ENCODE measurements at places on chromosomes 1 and 21.

DNA sequence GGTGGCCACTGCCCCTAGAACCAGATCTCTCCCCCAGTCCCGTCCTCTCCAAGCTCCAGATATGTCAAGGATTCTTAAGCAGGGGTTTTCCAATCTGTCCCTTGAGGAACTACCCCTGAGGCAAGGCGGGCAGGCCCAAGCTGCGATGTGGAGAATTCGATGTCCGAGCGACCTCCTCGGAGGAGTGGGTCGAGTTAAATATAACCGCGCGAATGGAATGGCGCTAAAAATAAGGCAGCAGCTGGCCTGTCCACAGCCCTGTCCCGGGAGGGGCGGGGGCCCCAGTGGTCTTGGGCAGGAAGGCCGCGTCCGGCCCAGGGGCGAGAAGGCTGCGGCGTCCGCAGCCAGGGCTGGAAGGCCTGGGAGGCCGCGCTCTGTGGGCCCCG, 5.8 kb upstream of the FOXD3 start:
- no peak for DNase-seq

GRCh38 chr1:223240122-223240521, 97.1 kb upstream of the TLR5 start:
- DNase-seq = no peak

DNA sequence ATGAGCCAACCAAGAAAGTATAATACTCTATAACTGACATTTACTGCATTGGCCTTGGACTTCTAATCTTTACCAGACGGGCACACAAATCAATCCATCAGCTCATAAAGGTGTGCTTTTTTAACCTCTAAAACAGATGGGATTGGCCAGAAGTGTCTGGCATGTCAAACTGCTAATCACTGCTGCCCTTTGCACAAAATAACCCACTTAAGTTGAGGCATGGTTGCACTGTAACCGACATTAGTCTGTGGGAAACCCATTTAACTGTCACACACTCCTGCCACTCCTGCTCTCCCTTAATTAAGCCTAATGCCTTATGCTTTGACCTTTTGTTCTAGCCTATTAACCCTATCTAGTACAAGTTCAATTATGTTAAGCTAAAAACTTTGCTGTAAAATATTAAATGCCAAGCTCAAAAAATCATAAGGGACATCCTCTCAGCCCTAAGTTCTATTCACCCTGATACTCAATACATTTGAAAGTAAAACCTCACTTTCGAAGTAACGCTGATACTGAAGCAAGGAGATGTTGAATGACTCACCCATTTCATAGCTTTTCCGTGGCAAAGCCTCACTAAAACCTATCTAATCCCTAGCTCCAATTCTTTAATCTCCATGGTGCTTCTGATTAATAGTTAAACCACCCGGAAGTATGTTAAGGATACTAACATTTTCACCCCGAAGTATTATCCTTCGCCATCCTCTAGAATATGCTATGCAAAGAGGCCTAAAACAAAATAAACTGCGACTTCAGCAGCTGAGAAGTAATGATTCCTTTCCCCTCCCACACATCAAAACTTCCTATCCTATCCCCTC, 12.9 kb downstream of the NRIP1 start:
- no peak for DNase-seq

- no peak for DNase-seq
Measured at GRCh38 chr1:39230261-39231190, 26.0 kb downstream of the MACF1 start.

DNA sequence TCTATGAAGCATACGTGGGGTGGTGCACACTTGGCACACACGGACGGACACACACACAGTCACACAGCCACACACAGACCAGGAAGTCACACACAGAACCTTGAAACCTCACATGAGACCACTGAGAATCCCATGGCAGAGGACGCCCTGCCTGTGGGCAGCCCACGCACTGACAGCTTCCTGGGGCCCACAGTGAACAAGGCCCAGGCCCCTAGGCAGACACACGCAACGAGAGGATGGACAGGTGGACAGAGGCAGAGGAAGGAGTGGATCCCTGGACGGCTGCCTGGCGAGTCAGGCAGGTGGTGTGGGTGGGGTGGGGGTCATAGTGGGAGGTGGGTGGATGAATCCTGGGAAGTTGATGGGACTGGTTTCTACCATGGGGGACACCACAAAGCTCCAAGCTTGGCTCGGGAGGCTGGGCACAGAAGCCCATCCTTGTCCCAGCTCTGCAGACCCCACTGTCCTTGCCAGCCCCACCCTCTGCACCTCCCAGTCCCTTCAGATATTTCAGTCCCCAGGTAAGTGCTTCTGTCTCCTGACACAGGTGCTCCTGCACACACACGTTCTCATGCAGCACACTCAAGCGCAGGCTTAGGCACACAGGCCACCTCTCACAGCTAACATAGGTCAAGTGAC, 49.1 kb downstream of the WNT9A start:
- DNase-seq = no peak

DNA sequence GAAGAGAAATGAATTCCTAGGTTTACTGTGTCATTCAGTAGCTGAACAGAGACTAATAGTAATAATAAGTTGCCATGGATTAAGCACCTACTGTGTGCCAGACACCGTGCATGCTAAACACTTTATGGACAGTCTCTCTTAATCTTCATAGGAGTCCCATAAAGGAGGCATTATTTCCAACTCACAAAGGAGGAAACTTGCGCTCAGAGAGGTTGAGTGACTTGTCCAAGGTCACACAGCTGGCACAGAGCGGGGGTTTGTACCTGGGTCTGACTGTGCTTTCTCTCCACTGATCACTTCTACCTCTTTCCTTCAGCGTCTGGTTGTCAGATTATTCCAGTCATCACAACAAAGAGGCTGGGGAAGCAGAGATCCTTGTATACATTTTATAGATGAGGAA, 91.3 kb downstream of the KIRREL1 start:
- no peak for DNase-seq

DNA sequence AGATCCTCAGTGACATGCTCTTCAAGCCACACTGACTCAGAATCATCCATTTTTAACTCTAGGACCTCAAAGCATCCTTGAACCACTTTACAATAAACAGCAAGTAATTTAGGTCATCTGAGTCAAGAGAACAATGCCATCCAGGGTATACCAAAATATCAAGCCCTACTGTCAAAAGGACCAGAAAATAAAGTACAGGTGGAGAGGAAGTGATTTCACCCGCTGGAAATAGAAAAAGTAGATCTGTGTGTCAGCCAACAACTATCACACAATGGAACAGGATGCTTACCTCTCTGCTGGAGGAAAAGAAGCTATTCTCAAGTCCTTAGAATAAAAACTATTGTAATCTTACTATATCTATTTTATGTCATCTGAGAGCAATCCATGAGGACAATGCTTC, 37.0 kb downstream of the RERE start:
- no peak for DNase-seq

DNA sequence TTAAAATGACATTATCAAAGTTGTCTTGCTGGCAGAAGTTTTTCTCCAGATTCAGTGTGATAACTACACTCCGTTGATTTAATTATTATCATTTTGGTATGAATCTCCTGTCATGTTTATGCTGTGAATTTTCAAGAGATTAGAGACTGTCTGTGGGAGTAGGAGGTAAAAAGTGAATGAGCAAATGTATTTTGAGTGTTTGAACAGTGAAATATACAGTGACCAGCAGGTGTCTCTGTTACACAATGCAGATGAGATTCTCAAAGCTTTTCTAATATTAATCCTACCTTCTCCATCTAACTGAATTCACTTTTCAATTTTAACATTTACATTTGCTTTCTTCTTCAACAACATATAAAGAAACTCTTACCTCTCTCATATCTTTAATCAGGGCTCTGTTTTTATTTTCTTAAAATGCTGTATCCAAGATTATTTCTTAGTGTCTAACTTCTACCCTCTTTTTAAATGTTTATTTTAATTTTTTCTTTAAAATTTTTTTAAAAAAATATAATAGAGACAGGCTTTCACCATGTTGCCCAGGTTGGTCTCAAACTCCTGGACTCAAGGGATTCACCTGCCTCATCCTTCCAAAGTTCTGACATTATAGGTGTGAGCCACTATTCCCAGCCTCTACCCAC, 20.9 kb upstream of the HSPA13 start:
- no peak for DNase-seq

DNA sequence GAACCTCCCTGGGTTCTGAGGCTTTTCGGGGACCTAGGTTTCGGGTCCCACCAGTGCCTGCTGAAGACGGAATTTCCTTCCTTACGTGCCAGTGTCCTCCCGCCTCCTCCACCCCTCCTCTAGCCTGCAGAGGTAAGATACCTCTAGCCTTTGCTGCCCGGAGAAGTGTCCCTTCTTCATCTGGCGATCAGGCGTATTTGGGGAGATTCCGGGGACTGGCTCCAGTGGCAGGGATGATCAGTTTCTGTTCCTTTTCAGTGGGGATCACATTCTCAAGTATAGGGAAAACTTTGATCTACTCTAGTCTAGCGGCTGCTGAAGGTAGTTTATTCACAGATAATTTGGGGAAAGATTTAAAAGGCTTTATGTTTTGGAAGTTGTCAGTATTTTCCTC, 674 bp downstream of the CEP350 start:
- DNase-seq = no peak

- no peak for DNase-seq
Measured at GRCh38 chr1:244352156-244352830, 99.4 kb downstream of the ADSS2 start.

DNA sequence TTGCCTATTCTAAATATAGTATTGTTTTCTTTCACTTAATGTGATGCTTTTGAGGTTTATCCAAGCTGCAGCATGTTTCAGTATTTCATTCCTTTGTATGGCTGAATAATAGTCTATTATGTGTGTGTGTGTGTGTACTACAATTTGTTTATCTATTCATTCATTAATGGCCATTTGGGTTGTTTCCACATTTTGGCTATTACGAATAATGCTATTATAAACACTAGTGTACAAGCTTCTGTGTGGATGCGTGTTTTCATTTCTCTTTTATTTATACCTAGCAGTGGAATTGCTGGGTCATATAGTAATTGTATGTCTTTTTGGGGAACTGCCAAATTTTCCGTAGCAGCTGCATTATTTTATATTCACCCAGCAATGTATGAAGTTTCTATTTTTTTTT, 15.0 kb upstream of the THEM5 start:
- DNase-seq = no peak

GRCh38 chr21:15627823-15628222, 102.0 kb upstream of the USP25 start:
- DNase-seq = no peak

DNA sequence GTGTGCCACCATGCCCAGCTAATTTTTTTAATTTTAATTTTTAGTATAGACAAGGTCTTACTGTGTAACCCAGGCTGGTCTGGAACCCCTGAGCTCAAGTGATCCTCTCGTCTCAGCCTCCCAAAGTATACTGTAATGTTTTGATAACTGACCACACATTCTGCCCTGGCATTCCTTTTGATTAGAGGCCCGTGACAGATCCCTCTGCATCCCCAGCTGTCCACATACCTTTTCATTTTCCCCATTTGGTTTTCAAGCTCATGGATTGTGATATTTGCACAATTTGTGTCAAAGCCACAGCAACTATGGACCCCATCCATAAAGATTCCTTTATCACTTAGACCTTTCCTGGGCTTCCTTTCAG, 116.8 kb upstream of the ATP1A1 start:
- no peak for DNase-seq

DNA sequence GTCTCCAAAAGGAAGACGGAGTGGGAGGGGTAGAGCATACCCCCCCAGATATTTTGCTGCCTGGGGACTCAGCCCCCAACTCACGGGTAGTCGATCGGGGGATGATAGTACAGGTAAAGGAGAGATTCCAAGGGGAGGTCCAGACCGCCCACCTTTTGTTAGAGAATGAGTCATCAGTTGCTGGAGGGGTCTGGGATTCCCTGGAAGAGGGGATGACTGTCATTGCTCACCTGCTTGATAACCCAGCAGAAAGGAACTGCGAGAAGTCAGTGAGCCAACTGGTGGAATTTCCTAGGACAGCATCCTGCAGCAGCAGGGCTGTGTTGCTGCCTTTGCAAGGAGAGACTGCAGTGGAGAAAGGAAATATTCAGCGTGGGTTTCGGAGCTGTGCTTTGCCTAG, 64.4 kb downstream of the MACF1 start:
- DNase-seq = no peak

DNA sequence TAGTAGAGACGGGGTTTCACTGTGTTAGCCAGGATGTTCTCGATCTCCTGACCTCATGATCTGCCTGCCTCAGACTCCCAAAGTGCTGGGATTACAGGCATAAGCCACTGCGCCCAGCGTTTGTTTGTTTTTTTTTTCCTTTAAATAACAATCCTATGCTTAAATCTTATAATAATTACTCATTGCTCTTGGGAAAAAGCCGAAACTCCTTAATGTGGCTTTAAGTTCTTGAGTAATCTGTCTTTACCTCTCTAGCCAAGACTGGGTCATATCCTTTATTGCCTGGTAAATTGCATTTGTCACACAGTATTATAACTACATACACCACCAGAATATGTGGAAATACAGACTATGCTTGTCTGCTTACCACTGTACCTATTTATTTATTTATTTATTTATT, 97.1 kb downstream of the MACF1 start:
- no peak for DNase-seq

- no peak for DNase-seq
Measured at GRCh38 chr1:14149431-14149830, 449.1 kb upstream of the KAZN start.

DNA sequence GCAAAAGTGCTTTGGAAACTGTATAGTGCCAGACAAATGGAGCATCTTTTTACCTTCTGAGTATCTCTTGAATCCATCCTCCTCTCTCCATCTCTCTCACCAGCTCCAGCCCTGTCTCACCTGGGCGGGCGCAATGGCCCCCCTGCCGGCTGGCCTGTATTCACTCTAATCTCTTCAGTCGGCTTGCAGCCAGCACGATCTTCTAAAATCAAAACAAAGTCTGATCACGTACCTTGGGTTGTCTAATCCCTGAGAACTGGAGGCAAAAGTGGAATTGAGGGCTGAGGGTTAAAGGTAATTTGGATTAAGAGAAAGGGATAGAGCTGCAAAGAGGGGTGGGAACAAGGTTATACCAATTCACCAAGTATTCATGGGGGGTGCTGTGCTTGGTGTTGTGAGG, 46.0 kb upstream of the LRRN2 start:
- DNase-seq = no peak

DNA sequence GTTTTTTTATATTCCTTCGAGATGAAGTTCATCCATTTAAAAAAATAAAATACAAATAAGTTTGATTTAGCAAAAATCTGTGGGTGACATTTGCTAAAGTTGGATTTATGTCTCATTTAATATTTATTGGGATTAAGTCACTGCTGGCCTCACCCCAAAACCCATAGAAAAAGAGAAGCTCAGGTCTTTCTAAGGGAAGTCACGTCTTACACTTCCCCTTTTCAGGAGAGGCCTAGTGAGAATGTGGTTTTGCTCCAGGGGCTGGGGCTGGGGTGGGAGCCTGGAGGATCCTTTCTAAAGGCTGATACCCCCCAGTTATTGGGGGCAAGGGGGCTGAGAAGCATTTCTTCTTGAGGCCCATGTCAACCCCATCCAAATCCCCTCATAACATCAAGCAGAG, 300.3 kb downstream of the DSCAM start:
- no peak for DNase-seq

GRCh38 chr1:20485527-20486456, at the start of gene CAMK2N1:
TSS of gene CAMK2N1 (minus strand) at chr1:20486210. CDS start at chr1:20485379, 831 bp downstream.
- peak; percentile 83 for DNase-seq

- no peak for DNase-seq
Measured at GRCh38 chr21:42861848-42862400, 17.4 kb downstream of the WDR4 start.

All from amygdala (tissue), 56 donors.